Thoracic aorta (tissue), 2 donors: ENCODE measurements at places on chromosomes 12 and 14.

- no peak for DNase-seq
Measured at GRCh38 chr14:62626416-62626815, 418.8 kb downstream of the KCNH5 start.

- DNase-seq = no peak
Measured at GRCh38 chr12:100141998-100142850, 450 bp downstream of the BLTP3B start.

DNA sequence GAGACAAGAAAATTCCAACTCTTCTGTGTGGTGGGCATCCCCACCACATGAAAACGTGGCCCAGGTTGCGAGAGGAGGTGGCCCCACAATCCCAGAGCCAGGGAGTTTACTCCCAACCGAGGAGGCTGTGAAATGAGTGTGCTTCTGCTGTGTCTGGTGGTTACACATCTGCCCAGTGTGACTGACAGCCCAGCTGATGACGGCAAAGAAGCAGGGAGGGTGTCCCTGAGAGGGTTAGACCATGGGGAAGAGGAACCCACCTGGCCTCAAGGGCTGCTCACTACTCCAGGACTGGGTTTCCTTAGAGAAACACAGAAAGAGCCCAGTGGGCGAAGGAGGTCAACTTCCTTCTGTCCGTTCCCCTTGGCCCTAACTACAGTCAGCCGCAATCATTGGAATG, 24.6 kb downstream of the ZFP36L1 start:
- no peak for DNase-seq

- no peak for DNase-seq
Measured at GRCh38 chr14:82667501-82667900, 1133.8 kb upstream of the SEL1L start.

DNA sequence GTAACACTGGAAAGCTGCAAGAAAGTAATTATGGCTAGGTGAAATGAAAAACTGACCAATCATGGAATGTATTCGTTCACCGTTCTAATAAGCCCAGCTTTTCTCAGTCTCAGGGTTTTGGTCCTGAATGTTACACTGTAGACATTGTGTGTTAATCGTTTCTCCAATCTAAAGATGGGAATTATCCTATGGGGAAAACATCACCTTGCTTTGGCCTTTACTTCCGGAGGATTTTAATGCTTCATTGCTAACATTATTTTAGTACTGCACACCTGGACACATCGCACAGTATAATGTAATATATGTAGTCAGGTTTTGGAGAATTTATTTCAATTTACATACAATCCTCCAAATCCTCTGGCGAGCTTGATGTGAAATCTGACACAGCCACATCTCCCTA, 1.2 kb upstream of the TRHDE start:
- DNase-seq = no peak

GRCh38 chr14:36676236-36676635, 14.6 kb downstream of the PAX9 start:
- DNase-seq = no peak

DNA sequence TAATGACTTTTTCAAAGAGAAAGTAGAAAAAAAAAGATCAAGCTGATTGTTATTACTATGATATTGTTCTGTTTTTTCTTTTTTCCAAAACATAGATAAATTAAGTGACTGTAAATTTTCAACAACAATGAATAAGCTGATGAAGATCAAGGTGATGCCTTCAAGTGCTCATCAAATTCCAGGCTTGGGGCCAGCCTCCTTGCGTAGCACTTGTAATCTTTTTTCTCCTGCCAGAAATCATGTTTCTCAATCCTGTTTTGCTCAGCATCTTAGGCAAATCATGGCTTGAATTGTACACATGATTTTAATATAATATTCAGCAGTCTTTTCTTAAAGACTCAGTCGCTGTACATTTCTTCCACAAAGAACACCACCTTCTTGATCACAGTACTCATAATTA, 333.2 kb downstream of the NPAS3 start:
- DNase-seq = no peak

DNA sequence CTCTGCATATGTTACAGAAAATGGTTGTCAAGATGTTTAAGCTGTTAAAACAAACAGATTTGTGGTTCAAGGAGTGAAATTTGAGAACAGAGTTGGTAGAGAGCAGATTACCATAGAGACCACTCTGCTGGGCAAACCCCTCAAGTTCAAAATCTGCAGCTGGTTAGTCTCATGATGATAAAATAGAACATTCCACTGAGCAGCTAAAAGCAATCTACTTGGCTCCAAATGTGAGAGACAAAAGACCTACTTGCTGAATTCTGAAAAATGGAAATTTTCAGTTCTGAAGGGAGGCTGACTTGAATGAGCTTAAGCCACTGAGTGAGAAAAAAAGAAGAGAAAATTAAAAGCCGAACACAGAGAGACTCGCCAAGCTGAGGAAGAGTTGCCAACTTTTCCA, 519.3 kb downstream of the NOVA1 start:
- no peak for DNase-seq

DNA sequence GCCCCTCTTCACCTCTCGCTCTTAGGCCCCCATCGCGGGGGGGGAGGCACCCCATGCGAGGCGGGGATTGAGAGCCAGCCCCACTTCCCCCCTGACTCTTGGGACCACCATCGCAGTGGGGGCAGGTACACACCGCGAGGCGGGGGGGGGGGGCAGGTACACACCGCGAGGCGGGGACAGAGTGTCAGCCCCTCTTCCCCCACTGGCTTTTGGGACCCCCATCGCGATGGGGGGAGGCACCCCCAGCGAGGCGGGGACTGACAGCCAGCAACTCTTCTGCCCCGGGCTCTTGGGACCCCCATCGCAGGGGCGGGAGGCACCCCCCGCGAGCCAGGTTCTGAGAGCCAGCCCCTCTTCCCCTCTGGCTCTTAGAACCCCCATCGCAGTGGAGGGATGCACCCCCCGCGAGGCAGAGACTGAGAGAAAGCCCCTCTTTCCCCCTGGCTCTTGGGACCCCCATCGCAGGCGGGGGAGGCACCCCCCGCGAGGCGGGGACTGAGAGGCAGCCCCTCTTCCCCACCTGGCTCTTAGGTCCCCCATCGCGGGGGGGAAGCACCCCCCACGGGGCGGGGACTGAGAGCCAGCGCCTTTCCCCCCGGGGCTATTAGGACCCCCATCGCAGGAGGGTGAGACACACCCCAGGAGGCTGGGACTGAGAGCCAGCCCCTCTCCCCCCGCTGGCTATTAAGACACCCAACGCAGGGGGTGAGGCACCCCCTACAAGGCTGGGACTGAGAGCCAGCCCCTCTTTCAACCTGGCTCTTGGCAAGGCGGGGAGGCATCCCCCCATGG, 196.5 kb upstream of the PZP start:
- no peak for DNase-seq

DNA sequence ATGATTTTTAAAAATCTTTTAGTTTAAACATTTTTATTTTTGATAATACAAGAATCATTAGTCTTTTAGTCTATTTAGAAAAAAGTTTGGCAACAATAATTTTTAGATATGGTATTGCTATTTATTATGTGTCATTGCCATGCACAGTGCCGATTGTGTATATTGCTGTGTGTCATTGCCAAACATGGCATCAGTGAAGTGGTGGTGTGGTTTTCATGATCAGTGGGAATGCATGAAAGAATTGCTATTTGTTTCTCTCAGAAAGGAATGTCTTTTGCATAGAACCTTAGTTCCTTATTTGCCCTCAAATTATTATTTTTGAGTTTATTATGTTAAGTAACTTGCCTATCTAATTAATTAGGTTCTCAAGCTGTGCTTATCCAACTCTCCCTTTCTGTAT, 397.5 kb upstream of the PDE3A start:
- no peak for DNase-seq

- DNase-seq = no peak
Measured at GRCh38 chr12:100290016-100290415, 23.0 kb downstream of the SCYL2 start.

GRCh38 chr14:81305065-81305464, 84.3 kb upstream of the GTF2A1 start:
- DNase-seq = no peak

DNA sequence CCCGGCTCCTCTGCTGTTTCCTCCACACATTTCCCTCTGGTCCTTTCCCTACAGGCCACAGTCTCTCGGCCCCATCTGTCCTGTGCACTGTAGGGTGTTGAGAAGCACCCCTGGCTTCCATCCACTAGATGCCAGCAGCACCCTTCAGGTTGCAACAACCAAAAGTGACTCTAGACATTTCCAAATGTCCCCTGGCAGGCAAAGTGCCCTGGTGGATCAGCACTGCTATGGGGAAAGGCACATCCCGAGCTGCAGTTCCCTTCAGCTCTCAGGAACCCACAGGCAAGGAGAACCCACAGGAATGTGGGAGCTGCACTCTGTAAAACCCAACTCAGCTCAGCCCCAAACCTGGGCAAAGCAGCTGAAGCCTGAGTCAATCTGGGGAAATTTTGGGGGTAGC, 77.0 kb downstream of the RBM19 start:
- DNase-seq = no peak
